ENCODE measurements at places on chromosomes 12 and 14.

GRCh38 chr12:112546996-112547395 lies 128.2 kb downstream of the PTPN11 start:
- no peak for DNase-seq

DNA sequence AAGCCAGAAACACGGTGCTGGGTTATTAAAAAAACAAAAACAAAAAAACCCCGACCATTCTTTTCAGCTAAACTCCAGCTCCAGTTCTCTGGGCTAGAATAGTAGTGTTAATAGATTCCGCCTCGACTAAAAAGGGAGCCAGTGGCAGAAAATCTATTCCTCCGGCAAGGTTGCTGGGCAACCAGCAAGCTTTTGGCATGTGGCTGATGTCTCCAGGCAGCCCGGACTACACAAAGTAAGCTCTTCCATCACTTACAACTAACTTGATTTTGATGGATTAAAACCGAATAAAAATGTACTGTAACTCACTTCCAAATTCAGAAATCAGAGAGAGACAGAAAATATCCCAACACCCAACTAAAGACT lies 126.4 kb upstream of the FOXN3 start:
- no peak for DNase-seq

DNA sequence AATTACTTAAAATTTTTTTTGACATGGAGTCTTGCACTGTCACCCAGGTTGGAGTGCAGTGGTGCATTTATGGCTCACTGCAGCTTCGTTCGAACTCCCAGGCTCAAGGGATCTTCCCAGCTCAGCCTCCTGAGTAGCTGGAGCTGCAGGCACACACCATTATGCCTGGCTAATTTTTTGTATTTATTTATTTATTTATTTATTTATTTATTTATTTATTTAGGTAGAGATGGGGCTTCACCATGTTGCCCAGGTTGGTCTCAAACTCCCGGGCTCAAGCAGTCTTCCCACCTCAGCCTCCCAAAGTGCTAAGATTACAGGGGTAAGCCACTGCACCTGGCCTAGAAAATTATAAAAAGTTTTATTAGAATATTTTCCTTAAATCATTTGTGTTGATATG lies 73.6 kb downstream of the DACT1 start:
- no peak for DNase-seq

GRCh38 chr12:12502815-12503151 lies 59.9 kb downstream of the DUSP16 start:
- no peak for DNase-seq

DNA sequence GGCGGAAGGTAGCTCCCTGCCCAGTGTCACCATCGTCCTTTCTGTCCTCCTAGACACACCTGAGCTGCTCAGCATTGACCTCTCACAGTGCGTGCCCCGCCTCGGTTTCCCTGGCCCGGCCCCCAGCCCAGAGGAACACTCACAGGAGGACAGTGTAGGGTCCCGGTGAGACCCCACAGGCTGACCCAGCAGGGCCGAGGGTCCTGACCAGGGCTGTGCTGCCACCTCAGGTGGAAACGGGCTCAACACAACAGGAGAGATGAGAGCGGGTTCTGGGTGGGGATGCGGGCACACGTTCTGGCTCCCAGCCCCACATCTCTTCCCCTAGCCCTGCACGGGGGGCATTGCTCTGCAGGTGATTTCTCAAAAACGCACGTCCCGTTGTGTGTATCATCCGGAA lies 98.1 kb downstream of the PIWIL1 start:
- DNase-seq: no peak

DNA sequence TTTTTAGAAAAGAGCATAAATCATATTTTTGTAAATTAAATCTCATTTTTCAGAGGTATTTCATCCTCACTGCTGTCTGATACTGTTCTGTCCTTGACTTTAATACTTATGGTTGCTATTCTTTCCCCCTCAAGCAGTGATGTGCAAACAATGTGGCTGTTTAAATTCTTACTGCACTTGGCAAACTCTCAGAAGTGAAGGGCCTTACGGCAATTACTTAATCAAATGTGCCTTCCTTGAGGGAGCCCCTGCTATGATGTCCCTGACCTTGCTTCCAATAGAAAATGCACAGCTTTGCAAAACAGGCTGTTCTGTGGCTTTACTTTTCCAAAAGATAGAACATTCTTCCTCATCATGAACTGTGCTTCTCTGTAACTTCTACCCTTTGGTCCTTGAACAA lies 35.2 kb downstream of the UBE3B start:
- no peak for DNase-seq

DNA sequence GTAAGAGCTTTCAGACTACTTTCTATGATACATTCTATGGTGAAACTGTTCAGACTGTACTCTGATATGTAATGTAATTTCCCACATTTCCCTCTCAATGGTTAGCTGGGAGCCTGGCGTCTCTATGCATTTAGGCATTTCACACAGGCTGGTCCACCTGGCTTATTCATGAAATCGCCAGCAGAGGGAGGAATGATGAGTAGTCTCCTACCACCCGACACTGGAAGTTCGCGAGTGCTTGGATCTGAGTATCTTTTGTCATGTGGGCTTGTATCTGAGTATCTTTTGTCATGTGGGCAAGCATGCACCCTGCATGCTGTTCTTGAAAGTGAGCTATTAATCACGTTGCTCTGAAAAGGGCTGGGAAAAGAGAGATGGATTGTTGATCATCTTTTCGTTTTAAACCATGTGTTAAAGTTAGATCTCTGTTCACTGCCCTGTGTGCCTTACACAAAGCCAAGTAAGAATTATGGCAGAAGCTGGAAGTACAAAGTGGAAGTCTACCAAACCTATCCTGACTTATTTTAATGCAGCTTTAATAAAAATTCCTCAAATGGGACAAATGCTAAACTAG lies 235.0 kb downstream of the ATP23 start:
- no peak for DNase-seq

GRCh38 chr14:69320581-69321365 lies 60.8 kb downstream of the GALNT16 start:
- no peak for DNase-seq

DNA sequence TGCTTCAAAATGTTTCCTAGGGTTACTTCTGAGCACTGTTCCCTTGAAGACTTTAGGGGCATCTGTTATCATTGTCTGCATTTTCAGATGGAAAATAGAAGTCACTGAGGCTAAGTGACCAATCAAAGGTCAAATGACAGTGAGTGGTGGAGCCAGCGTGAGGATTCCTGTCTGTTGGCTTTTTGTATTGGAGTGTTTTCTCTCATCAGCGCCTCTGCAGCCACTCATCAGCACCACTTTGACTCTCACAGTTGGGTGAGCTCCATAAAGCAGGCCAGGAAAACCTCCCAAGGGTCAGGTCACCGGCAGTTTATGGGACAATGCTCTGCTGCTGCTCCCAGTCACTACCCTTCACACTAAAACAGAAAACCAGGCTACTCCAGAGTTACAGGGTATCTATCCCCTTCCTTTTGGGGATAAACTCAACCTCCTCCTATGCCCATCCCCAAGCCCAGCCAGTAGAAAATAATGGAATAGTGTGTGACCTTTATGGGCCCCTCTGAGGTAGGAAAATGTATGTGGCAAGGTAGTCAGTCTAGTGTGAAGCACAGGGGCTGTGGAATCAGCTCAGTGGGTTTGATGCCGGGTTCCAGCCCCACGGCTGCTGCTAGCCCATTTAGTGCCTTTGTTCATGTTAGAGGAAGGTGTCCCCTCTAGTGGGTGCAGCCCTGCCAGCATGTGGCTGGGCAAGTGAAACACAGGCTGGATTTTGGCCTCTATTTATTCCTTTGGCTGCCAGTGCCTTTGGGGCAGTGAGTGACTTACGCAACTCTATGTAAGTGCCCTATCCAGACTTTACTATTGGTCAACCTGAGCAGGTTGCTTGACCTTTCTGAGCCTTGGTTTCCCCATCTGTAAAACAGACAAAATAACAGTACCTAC lies 133.8 kb upstream of the CPM start:
- peak; percentile 35 for DNase-seq

DNA sequence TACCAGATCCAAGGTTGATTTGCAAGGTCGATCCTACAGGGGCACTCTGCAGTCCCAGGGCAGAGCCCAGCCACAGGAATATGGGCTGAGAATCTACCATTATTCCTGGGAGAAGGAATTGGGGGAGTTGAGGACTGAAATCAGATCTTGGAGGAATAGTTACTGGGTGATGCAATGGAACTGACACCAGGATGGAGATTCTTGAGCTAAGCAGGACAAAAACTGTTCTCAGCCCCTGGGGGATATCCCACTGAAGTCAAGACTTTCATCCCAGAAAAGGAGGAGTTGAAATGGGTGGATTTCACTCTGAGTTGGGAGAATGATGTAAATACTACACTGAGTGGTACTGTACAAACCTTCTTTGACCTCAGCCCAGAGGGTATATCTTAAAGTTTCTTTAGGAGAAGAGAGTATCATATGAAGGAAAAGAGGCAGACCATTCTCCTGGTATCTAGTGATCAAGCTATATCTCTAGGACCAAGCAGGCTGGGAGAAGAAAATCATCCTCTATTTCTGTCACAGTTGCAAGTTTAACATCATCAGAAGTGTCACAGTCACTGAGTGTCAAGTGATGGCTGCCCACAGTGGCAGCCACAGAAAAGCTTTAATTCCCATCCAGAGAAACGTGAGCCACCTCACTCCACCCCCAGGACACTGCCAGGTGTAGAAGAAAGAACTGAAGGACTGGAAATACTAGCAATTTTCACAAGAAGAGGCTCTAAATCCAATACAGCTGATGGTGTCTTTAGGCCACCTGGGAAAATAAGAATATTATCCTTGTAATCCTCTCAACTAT lies 181.9 kb downstream of the NUAK1 start:
- no peak for DNase-seq

DNA sequence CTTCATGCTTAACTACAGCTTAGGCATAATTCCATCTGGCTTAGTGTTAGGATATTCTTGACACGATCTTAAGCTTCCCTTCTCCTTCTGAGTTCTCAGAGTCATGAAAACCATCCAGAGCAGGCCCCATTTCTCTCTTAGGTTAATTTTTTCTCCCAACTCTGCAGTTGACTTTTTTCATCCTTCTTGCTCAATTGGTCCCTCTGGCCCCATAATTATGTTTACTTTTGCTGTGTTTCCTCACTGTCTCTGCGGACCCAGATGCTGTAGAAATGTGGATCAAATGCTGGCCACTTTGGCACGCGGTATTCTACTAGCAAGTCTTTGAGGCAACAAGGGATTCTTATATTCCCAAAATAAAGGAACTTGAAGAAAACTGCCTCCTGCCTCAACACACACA lies 9.5 kb downstream of the TMEM132C start:
- no peak for DNase-seq

DNA sequence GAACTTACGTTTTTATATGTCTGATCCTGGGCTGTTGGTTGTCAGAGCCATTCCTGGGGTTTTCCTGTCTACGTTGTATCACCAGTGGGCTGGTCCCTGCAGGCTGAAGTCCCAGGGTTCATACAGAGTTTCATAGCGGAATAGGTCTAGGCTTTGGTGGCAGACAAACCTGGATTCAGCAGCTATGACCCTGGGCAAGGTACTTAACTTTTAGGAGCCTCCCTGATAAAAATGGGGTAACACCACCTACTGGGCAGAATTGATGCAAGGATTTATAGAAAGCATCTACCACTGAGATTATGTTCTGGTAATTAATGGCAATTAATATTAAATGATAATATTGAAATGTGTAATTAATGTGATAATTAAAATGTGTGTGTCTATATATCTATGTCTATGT lies 141.2 kb downstream of the SYNE2 start:
- no peak for DNase-seq

DNA sequence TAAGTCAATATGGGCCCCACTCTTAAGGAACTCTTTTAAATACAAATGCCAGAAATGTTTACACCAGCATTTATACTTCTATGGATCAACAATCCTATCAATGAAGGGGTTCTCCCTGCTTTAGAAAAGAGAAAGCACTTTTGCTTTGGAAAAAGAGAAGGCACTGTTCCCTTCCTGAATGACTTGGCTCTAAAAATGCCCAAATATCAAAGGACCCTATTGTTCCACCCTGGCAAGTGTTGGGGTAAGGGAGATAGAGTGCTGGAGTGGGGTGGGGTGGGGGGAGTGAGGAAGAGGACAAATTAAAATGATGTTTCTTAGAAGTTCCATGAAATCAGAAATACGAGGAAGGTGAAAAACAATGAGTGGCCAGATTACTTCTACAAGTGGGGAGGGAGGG lies 131.6 kb upstream of the GRIN2B start:
- no peak for DNase-seq

GRCh38 chr14:93375673-93376156 lies 28.7 kb downstream of the COX8C start:
- no peak for DNase-seq

GRCh38 chr12:132648616-132649225 lies 30.1 kb downstream of the P2RX2 start:
- DNase-seq: no peak

Data from DMS153 (cell line).